ENCODE measurements at places on chromosomes 3 and 15. TPM values are rescaled to one million over a fixed set of nuclear protein-coding genes. Genes with fewer than 3 reads are reported as not detected.

- DNase-seq: peak; percentile 52
These were observed 306.4 kb downstream of the MAGI1 start for GRCh38 chr3:65732051-65732935.

DNA sequence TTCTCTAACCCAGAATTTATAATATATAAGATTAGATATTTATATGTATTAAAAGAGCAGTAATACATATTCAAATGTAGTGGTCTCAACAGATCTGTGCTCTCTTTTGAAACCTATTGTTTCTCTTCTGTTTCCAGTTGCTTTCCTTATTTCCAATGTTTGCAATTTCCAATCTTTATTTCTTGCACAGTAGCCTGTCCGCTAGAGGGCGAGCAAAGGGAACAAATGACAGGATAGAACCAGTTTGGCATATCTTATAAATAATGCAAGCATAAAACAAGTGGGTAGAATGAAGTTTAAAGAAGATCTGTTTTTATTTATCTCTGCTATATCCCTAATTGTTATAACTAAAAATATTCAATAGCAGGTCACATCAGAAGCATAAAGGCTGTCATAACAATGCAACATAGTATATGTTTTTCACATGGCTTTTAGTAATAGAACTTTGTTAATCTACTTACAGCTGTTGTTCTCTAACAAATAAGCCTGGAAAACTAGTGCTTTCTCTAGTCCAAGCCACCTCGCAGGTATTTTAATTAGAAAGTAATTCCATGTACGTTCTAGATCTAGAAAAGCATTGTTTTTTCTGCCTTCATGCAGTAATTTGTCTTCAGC lies 15.1 kb upstream of the TCAIM start:
- DNase-seq: peak; percentile 21

- DNase-seq: no peak
These were observed 64.7 kb downstream of the GPR176 start for GRCh38 chr15:39855400-39855799.

GRCh38 chr3:112394003-112394640 lies 61.2 kb downstream of the CD200 start:
- no peak for DNase-seq

Gene GALNT15
- not detected for total RNA-seq

Data from H7 (cell line).